ENCODE measurements at places on chromosomes 12 and 14. TPM values are rescaled to one million over a fixed set of nuclear protein-coding genes. Genes with fewer than 3 reads are reported as not detected.

DNA sequence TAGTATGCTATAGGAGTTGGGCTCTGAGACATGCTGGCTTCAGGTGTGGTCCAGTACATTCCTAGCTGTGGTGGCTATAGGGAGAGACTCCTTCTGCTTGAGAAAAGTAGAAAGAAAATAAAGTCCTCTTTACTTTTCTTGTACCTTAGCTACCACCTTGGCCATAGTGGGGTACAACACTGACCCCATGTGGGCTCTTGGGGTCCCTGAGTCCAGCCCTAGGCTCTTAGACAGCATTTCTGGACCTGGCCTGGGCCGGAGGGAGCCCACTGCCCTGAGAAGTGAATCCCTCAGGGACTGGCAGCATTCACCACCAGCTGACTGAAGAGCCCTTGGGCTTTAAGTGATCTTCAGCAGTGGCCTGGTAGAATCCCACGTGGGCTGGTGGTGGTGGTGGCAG, 143.1 kb downstream of the SYT10 start:
- DNase-seq: no peak

Gene CCDC60
- total RNA-seq: not detected

DNA sequence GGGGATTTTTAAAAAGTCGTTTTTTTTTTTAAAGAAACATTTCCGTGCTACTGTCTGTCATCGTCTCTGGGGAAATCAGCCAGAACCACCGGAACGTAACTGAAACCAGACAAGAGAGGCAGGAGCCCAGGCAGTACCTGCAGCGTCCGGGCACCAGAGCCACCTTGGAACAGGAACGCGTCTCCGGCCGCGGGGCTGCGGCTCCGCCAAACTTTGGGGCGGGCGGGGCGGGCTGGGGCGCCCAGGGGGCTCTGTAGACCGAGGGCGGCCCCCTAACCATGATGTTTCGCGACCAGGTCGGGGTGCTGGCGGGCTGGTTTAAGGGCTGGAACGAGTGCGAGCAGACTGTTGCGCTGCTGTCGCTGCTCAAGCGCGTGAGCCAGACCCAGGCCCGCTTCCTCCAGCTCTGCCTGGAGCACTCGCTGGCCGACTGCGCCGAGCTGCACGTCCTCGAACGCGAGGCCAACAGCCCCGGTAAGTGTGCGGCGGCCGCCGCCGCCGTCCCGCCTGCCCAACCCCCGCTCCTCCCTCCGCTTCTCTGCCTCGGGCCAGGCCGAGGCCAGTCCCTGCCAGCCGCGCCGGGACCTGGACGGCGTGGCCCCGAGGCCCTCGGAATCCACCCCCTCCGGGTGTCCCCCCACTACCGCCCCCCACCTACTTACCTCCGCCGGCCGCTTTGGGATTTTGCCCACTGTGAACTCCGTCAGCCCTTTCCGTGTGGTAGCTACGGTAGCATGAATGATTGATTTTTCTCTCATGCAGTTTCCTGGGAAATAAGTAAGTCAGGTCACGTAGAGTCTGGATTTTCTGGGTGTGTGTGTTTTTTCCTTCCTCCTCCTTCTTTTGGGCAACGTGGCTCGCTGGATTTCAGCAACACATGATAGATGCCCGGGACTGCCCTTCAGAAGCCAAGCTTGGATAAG, 972 bp downstream of the SAMD4A start:
- peak; percentile 56 for DNase-seq

DNA sequence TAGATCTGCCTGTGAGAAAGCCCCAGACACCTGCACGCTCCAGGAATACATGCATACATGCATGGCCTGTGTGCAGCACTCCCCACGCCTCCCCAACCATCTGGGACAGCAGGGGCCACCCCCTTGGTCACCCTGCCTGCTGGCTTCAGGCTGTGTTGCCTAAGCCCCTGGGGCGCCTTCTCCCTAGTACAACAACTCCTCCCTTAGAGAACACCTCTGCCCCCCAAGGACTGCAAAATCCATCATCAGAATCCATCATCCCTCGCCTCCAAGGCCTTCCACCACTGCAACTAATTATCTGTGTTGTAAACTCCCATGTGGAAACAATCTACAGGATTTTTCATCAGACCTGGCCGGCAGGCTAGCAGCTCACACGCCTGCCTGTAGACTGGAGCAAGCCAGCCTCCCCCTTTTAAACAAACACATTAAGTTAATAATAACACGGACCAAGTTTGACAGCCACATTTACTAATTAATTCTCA, 36.8 kb downstream of the ZFP36L1 start:
- peak; percentile 53 for DNase-seq

Gene FUT8
- 120 TPM for total RNA-seq

DNA sequence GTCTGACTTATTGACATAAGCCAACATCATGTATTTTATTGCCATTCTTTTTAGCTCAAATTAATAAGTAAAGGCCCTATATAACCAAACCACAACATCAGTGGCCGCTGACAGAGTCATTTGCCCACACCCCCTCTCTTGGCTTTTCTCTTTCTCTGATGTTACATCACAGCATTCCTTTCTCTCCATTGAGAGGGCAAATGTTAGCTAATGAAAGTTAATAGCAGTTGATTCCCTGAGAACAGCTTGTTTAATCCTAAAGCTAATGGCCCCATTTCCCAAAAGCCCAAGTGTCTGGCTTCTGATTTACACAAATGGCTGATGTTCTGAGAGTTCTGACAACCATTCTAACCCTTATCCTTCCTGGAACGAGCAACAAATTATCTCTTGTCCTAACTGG, 308.8 kb downstream of the SNAPC1 start:
- no peak for DNase-seq
